ENCODE measurements at places on chromosomes 3 and 15.

DNA sequence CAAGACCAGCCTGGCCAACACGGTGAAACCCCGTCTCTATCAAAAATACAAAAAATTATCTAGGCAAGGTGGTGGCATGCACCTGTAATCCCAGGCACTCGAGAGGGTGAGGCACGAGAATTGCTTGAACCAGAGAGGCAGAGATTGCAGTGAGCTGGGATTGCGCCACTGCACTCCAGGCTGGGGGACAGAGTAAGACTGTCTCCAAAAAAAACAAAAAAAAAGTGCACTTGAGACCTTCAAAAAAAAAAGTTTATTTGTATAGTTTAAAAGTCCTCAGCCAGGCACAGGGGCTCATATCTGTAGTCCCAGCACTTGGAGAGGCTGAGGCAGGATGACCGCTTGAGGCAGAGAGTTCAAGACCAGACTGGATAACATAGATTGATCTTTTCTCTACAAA lies 2.1 kb downstream of the PBRM1 start:
- no peak for DNase-seq

DNA sequence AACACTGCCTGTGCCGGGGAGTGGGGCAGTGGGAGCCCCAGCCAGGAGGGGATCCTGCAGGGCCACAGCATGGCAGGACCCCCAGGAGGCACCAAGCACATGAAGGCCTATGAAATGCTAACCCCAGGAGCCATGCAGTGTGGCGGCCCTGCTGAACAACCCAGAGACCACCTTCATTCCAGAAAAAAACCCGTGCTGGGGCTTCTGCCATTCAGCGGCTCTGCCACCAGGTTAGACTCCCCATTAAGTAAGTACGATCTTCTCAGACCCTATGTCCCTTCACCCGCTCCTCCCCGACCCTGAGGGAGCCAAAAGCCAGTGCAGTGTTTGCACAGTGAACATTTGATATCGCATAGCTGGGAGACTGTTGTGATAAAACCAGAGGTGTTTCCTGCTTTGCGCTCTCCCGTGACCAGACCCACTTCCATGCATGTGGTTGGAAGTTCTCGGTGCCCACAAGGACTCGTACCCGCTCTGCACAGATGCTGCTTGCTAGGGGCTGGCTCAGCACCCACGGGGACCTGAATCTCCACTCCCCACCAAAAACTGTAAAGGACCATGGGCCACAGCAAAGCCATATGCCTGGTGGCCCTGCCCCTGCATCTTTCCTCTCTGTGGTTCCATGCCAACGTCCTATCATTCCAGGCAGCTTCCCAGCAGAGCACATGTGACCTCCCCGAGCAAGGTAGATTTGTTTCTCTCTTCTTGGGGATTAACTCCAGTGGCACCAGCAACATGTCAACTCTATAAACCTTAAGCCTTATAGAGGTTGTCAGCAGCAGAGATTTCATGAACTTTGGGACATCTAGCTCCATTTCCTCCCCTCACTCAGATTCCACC lies 5.3 kb downstream of the PLA2G4D start:
- no peak for DNase-seq

DNA sequence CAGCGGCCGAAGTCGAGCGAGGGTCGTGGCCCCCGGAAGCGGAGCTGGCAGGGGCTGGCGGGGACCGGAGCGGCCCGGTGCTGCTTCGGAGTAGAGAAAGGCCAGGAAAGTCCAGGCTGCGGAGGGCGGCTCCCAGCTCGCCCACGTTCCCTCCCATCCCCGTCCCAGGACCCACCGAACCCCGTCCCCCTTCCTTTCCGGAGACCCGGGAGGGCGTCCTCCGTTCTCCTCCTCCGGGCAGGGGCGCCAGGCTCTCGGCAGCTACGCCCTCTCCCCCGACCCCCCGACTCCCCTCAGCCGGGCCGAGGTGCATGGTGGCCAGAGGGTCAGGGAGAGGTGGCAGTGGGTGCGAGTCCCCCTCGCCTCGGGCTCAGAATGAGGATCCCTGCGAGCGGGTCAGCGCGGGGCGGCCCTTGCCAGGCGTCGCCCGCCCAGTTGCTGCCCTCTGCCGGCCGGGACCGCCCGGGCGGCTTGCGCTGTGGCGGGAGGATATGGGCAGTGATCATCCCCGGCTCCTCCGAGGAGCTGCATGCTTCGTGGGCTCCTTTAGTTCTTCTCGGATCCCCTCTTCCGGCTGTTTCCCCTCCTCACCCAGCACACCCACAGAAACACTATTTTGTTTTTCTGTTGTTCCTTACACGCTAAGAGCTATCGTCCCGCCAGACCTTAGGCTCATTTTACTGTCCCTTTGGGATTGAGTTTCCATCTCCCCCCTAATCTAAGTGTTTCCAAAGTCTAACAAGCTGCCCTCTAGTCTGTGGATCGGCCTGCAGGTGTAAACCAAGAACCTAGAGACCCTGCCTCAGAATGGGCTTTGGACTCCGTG lies 744 bp upstream of the ALDH1A2 start:
- DNase-seq = peak; percentile 12

- no peak for DNase-seq
These were observed 13.4 kb upstream of the TRH start for GRCh38 chr3:129961141-129961541.

DNA sequence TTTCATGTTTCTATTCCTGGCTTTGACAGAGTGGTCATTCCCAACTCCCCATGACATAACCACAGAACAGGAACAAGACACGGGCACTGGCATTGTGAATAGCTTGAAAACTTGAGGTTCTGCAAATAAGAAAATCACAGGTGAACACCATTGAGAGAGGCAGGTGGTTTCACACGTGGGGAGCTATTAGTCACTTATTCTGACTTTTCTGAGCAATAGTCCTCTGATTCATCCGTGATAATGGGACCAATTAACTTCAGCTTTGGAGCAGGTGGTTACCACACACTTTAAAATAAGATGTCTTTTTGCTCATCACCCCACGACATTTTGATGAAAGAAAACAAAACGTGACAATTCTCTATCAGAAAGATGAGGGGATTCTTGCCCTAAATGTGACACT lies 224.7 kb downstream of the KLF13 start:
- no peak for DNase-seq

DNA sequence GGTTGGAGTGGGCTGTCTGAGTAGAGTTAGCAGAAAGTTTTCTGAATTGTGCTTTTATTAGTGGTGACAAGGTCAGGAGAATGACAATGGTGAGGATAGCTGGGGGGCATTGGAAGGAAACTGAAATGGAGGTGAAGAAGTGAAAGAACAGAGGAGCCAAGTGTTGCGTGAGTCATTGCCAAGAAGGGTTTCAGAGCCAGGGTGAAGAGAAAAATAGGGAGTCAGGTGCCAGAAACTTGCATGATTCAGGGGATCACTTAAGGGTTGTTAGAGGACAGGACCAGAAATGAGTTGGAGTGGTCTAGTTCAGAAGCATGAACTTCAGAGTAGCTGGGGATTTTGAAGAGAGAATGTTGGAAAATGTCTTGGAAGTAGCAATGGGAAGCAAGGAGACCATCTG lies 86.0 kb upstream of the GALNT15 start:
- DNase-seq = no peak

DNA sequence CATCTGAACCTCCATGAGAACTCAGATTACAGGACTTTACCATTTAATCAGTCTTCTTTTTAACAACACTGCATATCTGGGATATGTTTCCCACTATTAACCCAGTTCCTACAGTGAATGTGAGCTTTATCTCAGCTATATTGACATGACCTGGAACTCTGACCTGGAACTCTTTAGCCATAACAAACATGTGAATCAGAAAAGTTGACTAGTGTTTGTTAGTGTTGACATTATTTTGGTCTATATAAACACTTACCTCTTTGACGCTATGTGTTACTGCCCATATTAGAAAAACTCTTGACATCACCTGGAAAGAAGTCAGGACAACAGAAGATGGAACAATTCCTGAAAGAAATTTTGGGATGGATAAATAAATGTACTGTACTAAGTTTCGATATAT lies 56.7 kb downstream of the HACD2 start:
- DNase-seq = no peak

GRCh38 chr3:42162462-42162861 lies 71.3 kb downstream of the TRAK1 start:
- DNase-seq = no peak

GRCh38 chr3:156383441-156384025 lies 171.4 kb downstream of the SSR3 start:
- no peak for DNase-seq

GRCh38 chr3:161081633-161082032 lies 23.5 kb downstream of the B3GALNT1 start:
- DNase-seq = no peak

DNA sequence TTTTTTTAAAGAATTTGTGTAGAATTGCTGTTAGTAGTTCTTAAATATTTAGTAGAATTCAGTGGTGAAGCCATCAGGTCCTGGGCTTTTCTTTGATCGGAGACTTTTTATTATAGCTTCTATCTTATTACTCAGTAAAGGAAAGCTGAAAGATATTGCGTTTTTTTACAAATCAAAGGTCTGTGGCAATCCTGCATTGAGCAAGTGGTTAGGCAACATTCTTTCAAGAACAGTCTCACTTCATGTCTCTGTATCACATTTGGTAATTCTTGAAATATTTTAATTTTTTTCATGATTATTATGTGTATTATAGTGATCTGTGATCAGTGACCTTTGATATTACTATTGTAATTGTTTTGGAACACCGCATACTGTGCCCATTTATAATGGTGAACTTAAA lies 140.8 kb downstream of the UNC13C start:
- DNase-seq = no peak

DNA sequence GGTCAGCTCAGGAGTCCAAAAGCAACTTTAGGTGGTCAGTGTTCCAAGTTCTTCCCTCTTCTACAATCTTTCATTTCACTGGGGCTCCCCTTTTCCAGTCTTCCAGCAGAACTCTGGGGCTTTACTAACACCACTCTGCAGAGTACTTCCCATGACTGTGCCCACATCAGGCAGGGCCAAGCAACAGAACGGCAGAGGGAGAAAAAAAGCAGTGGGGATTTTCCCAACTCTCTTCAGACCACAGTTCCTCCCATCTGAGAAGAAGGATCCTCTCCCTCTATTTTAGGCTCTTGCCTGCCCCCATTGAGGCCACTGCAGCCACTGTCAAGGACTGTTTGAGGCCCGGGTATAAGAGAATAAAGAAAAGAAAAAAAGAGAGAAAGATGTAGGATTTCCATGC lies 70.7 kb downstream of the TTBK2 start:
- no peak for DNase-seq

DNA sequence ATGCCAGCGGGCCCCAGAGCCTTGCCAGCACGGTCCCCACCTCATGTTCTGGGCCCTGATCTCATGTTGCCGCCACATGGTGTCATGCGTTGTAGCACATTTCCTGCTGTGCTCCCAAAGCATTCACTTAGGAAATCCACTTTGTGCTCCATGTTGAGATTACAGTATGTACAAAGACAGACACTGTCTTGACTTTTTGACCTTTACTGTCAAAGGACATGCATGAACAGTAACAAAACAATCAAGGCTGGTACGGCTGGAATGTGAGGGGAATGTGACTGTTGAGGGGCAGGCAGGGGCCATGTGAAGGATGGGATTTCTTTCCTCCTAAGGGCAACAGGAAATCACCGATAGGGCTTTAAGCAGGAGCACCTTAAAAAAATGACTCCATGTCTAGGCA lies 53.3 kb upstream of the RPL32 start:
- DNase-seq = no peak

DNA sequence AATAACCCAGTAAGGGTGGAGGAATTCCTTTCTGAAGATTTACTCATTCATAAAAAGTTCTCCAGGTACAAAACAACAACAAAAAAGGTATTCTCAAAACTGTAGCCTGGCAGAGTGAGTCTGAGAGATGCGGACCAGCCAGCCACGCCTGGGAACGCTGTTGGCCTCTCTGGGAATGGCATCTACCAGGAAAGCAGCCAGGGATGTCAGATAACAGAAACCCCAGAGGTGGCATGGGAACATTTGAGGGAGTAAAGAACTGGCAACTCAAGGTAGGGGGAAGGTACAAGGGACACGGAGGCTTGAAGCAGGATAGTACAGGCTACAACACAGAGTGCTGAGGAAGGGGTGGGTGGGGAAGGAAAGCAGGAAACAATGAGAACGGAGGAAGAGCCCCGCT lies 7.1 kb upstream of the AP3S2 start:
- DNase-seq = no peak

Measured in stimulated activated naive CD4-positive, alpha-beta T cell (primary cell).